ENCODE measurements at places on chromosomes 16 and 17.
A peak's percentile ranks its signal among the peaks of the same experiment; 100 is the strongest.

- no peak for DNase-seq
These were observed 670.1 kb upstream of the C16orf82 start for GRCh38 chr16:26396511-26397235.

- DNase-seq, result no peak
These were observed 3.8 kb upstream of the KIF2B start for GRCh38 chr17:53818929-53819328.

DNA sequence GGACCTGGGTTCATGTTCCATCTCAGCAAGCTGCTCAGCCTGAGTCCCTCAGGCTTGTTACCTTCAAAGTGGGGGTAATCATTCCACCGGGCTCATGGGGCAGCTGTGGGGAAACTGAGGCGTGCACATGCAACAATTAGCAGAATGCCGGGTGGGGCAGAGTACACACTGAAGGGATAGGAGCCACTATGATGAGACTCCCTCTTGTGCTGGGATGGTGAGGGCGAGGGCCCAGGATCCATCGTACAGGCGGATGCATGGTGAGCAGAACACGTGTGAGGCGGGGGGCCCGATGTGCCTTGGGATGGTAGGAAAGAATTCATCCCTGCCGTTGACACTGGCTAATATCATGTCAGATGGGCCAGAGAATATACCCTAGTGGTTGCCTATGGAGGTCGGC, 25.5 kb upstream of the MAP3K14 start:
- no peak for DNase-seq

- no peak for DNase-seq
These were observed 177.1 kb upstream of the ELAC2 start for GRCh38 chr17:13194887-13195286.

DNA sequence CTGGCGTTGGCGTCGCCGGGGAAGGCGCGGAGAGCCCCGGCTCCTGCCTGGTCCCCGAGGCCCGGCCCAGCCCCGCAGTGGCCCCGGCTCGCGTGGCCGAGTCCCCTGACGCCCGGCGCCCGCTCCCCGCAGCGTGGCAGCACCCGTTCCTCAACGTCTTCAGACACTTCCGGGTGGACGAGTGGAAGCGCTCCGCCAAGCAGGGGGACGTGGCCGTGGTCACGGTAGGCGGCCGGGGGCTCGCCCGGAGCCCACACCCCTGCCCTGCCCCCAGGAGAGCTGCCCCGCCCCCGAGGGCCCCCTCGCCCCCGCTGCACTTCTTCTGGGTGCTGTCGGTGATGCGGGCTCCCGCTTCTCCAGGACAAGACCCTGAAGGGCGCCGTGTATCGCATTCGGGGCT, 466 bp downstream of the WDR90 start:
- DNase-seq, result no peak

- no peak for DNase-seq
These were observed 8.8 kb downstream of the C17orf75 start for GRCh38 chr17:32333187-32333586.

DNA sequence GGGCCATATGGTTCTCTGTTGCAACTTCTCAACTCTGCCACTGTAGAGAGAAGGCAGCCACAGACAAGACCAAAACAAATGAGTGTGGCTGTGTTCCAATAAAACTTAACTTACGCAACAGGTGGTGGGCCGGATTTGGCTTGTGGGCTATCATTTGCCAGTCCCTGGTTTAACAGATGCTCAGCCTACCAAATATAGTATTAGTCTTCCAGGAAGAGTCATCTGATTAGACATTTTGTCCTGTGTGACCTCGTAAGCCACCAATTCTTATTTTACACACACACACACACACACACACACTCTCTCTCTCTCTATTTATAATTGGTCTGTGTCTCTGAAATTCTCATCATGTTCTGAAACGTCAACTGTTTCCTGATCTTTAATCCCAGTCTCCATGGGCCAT, 245.9 kb downstream of the XYLT1 start:
- peak; percentile 85 for DNase-seq

DNA sequence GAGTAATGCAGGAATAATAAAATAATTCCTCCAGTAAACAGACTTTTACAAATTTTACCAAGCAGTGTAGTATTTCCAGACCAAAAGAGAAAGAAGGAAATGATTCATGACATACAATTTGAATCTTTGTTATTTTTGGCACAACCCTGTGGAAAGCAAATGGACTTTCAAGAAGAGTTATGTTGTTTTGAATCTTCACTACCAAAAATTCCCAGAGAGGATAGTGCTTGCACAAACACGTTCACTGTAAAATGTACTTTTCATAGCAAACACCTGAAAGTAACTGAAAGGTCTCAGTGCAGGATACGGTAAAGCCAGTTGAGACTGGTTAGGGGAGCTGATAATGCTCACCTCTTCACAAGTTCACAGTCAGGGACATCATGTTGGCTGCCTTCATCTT, 107.1 kb downstream of the USP22 start:
- DNase-seq, result peak; percentile 69

DNA sequence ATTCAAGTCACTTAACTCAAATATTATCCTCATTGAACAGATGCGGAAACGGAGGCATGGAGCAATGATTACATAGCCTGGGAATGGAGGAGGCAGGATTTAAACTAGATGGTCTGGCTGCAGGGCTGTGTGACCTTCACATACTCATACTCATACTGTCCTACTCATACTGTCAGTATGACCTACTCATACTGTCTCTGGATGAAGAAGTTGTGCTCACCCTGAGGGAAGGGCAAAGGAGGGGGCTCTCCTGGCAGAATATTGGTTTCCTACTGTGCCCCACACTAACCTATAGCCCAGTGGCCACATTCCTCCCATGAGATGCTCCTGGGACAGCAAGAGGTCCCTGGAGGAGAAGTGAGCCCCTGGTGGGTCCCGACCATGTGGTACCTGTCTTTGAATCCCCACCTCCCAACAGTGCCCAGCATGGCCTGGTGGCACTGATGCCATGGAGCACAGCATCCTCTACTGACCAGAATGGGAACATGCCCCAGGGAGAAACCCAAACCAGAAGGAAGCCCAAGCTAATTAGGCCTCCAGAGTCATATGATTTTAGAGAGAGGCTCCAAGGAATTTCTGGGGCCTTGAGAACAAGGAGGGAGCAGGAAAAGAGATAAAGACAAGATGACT, 197.3 kb upstream of the SDK2 start:
- DNase-seq, result no peak

DNA sequence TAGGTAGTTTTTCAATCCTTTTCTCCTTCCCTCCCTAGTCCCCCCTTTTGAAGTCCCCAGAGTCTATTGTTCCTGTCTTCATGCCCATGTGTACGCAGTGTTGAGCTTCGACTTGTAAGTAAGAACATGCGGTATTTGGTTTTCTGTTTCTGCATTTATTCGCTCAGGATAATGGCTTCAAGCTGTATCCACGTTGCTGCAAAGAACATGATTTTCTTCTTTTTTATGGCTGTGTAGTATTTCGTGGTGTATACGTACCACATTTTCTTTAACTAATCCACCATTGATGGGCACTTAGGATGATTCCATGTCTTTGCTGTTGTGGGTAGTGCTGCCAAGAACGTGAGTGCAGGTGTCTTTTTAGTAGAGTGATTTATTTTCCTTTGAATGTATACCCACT, 651.2 kb downstream of the WWOX start:
- DNase-seq, result no peak

GRCh38 chr16:70364399-70364798, 17.7 kb downstream of the DDX19A start:
- no peak for DNase-seq

GRCh38 chr17:62675701-62676100, 48.2 kb downstream of the MRC2 start:
- DNase-seq, result no peak

GRCh38 chr17:75191584-75191983, 8.8 kb upstream of the SUMO2 start:
- DNase-seq, result peak; percentile 24

GRCh38 chr17:73932216-73932749, 271.2 kb upstream of the RPL38 start:
- DNase-seq, result no peak

- no peak for DNase-seq
These were observed 35.2 kb downstream of the CFAP20 start for GRCh38 chr16:58094026-58094425.

DNA sequence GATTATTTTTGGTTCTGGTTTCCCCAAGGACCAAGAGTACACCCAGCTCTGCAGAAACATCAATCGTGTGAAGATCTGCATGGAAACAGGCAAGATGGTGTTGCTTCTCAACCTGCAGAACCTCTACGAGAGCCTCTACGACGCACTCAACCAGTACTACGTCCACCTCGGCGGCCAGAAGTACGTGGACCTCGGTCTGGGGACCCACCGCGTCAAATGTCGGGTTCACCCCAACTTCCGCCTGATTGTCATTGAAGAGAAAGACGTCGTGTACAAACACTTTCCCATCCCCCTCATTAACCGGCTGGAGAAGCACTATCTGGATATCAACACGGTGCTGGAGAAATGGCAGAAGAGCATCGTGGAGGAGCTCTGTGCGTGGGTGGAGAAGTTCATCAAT, 67.4 kb upstream of the ENDOV start:
- no peak for DNase-seq

- DNase-seq, result peak; percentile 43
These were observed 2.6 kb downstream of the COG4 start for GRCh38 chr16:70520612-70521297.

GRCh38 chr16:24520983-24521382, 18.4 kb upstream of the RBBP6 start:
- no peak for DNase-seq

- DNase-seq, result no peak
These were observed 24.5 kb upstream of the CCL1 start for GRCh38 chr17:34387566-34387965.

DNA sequence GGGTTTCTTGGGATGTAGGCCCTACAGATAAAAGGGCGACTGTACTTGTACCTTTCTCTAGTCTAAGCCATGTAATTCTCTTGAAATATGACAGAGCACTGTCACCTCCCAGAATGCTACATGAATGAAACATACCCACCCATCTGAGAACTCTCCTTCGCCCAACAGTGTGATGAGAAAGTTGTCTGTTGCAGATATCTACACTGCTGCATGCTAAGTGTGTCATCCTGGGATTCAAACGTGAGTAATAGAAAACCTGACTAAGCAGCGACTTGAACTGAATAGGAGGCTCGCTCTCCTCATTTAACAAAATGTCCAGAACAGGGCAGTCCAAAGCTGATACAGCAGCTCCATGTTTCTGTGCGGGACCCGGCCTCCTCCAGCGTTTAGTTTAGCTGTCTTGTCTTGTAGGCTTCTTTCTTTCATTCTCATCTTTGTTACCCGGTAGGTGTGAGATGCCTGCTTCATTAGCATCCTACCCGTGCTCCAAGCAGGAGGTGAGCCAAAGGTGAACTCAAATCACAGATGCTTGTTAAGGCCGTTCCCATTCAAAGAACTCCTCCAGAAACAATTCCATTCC, 211.9 kb downstream of the PRKCA start:
- no peak for DNase-seq

DNA sequence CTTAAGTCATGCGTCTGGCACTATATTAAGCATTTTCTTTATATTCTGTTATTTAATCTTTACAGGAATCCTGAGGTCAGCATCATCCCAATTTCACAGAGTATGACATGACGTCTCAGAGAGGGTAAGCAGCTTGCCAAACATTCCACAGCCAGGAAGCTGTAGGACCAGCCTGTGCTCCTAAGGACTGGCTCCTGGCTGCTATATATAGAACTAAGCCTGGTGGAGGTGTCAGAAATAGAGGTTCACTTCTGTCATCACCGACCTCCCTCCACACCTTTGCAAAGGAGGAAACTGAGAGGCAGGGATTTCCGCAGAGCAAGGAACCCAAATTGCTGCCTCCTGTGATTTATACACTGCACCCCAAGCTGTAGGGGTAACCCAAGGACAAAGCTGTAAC, 37.9 kb upstream of the NDRG4 start:
- no peak for DNase-seq

DNA sequence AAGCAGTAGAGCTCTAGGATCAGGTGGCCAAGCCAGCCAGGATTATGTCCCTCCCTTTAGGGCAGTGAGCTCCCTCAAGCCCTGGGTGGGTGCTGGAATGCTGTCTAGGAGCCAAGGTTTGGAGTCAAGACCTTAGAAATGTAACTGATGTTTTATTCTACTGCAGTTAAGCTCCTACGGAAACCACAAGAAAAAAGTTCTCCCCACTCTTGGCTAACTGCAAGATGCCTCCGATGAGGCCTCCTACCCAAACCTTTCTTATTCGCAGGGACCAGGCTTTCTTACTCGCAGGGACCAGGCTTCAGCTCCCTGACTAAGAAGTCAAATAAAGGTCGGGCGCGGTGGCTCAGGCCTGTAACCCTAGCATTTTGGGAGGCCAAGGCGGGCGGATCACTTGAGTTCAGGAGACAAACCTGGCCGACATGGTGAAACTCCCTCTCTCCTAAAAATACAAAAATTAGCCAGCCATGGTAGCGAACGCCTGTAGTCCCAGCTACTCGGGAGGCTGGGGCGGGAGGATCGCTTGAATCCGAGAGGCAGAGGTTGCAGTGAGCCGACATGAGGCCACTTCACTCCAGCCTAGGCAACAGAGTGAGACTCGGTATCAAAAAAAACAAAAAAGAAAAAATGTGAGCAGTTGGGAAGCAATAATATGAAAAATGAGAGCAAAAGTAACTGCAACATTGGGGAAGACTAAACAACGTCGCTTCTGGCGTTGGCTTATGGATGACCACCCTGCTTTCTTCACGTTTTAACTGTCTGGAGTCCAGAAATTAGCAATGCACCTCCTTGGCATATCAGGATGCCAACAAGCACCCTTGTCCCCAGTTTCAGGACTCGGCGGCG, 31.7 kb upstream of the ARL4D start:
- DNase-seq, result no peak

DNA sequence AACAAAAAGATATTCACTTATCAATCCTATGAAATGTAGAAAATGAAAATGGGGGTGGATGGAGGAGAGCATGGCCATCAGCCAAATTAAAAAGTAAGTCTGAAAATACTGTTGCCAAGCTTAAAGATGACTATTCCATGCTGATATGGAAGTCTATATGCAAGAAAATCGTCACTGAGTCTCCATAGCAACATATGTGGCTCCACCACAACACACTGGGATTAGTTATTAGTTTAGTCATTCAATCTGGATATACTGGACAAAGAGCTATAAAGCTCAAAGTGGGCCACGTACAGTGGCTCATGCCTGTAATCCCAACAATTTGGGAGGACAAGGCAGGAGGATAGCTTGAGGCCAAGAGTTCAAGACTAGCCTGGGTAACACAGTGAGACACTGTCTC, 24.7 kb upstream of the PSMD7 start:
- DNase-seq, result no peak

DNA sequence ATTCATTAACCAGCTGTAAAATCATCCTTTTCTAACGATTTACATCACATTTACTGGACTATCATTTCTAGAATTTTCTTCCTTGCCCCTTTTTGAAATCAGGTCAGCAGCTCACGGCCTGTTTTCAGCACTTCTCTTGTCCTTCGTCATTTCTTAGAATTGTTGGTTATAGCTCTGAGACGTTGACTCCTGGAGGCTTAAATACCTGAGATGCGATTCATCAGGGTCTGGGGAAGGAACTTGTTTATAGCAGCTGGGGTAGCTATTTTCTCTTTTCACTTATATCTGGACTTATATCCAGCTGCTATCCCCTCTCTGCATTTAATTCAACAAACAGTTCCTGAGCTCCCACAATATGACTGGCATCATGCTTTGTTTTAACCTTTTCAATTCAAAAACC, 338.7 kb upstream of the TNRC6C start:
- DNase-seq, result no peak
